Muscle of arm (tissue), 14 donors: ENCODE measurements at places on chromosomes 7 and 10. TPM values are rescaled to one million over a fixed set of nuclear protein-coding genes. Genes with fewer than 3 reads are reported as not detected.
A peak's percentile ranks its signal among the peaks of the same experiment; 100 is the strongest.

SH2B2 gene
- polyA plus RNA-seq, result 22.3 TPM

PTPN12 gene
- 62.0 TPM for polyA plus RNA-seq

ODAD2 gene
- 0.37 TPM for polyA plus RNA-seq

SFRP5 gene
- 2.1 TPM for polyA plus RNA-seq

SH2D4B gene
- 0.07 TPM for polyA plus RNA-seq

TPK1 gene
- 12.8 TPM for polyA plus RNA-seq

DNA sequence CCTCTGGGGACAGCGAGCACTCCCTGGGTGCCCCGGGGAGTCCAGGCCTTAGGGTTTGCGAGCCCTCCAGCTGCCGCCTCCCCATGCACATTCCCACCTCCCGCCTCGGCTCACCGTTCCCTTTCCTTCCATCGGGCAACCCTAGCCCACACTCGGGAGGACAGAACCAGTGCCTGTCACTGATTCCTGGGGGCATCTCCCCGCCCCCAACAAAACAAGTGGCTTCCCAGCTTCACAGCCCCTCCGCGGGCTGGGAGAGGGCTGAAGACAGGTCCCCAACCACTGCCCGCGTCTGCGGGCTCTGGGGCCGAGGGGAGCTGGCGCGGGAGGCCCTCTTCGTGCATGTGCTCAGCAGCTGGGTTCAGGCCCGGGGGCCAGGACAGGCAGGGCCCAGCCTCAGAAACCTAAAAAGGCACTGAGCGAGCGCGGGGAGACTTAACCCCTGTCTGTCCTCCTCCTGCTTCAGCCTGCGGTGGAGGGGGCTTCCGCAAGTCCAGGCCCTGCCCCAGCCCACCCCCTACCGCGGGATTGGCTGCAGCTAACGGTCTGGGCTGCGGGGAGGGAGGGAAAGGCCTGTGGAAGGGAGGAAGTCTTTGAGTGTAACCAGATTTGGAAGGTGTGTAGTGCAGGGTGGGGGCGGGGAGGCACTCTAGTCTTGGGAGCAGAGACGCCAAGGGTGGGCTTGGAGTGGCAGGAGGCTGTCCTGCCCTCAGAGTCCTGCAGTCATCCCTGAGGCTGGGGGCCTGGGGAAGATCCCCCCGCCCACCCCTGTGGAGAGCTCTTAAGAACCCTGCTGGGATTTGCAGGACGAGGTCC lies 1.2 kb downstream of the FLNC start:
- peak; percentile 84 for DNase-seq

GRCh38 chr7:45918556-45918955 lies 2.5 kb downstream of the IGFBP3 start:
- DNase-seq, result no peak

- DNase-seq, result no peak
Observed at GRCh38 chr7:489876-490275, 29.8 kb downstream of the PDGFA start.

GRCh38 chr10:14904316-14904732 lies 25.7 kb downstream of the SUV39H2 start:
- no peak for DNase-seq

GRCh38 chr7:99128076-99128950 lies 15.6 kb downstream of the SMURF1 start:
- no peak for DNase-seq

- DNase-seq, result no peak
Observed at GRCh38 chr10:113859261-113859660, 4.8 kb downstream of the NHLRC2 start.

DNA sequence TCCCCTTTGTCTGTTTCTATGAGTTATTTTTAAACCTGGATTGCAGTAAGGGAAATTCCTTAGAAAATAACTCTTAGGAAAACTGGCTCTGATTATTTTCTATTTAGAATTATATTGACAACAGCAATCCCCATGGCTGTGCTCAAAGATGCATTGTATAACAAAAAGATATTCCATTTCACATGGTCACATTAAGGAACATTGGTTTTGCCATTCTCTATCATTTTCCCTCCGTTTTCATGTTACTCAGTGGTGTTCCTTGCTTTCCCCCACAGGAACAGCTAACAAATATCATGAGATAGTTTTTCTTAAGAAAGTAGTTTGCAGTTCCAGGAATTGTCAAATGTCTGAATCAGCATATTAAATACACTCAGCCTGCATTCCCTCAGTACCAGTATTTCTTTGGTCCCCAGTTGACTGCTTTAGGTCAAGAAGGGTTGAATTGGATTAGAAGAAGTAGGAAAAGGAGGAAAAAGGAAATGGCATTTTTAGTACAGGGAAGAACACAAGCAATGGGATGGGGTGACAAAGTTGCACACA lies 436.7 kb downstream of the TNS3 start:
- peak; percentile 35 for DNase-seq

DNA sequence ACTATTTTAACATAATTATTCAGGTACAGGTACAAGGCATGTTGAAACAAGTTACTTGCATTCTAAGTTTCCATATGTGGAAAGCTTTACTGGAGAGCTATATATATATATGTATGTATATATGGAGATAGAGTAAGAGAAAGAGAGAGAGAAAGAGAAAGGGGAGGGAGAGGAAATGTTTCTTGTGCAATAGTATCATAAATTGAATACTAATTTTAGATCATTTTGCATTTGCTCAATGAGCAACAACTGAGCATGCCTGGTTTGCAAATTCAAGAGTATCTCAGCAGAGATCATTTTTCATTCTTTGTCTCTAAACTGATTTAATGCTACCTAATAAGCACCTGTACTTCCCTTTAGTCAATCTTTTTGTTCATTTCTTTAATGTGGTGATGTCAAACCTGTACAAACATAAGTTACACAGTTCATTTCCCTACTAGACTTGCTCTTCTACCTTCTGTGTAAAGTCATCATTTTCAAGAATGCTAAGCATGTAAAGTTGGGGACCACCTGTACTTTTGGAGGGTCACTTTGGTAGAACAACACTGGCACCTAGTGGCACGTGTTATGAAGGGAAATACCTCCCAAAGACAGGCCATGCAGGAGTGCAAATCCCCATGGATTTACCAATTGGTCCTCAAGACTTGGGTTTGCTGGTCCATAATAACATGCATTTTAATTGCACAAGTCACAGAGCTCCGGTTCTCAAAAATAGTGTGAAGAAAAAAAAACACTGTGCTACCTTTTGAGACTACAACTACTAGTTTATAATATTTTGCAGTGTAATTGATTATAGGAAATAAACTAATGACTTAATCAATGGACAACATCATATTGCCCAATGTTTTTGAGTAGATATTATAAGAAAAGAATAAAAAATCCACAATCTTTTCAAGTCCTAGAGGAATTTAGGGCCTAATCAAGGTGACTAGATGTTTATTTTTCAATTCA lies 431.2 kb upstream of the IGFBP3 start:
- peak; percentile 45 for DNase-seq

DNA sequence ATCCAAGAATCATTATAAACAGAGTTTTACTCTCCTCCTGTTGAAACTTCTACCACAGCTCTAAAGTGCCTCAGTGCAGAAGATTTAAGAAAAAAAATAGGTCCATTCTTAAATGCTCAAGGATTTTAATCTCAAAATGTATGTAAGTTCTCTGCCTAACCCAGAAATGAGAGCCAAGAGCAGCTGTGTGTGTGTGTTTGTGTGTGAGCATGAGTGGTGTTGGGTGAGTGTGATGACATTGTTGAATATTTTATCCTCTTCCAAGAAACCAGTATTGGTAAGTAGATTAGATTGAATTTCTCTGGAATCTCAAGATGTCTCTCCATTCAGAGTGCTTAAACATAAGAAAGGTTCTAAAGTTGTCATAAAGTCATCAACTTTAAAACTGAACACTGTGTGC lies 363.6 kb upstream of the NFE2L3 start:
- DNase-seq, result no peak

- DNase-seq, result no peak
Observed at GRCh38 chr10:94427166-94427565, 24.8 kb downstream of the TBC1D12 start.

- no peak for DNase-seq
Observed at GRCh38 chr7:12674053-12674452, 13.4 kb upstream of the ARL4A start.

DNA sequence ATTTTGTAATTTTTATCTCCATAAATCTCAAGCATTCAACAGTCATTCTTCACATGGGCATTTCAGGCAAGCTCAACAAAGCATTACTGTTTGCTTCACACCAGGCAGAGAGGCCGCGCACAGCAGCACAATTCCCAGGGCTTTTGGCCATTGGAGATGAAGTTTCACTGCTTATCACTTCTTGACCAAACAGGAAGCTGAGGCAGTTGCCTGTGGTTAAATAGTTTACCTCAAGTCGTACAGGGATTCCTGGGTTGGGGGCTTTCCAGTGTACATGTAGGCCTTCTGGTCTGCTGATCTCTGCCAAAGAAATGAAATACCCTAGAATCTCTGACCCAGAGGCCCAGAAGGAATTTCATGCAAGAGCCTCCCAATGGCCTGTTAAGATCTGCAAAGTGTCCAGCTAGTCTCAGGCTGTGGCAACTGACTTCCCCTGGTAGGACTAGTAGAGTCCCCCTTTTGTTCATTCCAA lies 11.2 kb upstream of the PRDX3 start:
- DNase-seq, result no peak

- DNase-seq, result no peak
Observed at GRCh38 chr10:67772894-67773511, 65.0 kb downstream of the DNAJC12 start.

GRCh38 chr10:35413985-35414861 lies 77.9 kb downstream of the CCNY start:
- DNase-seq, result no peak

- no peak for DNase-seq
Observed at GRCh38 chr7:47584536-47584895, 2.6 kb upstream of the TNS3 start.

DNA sequence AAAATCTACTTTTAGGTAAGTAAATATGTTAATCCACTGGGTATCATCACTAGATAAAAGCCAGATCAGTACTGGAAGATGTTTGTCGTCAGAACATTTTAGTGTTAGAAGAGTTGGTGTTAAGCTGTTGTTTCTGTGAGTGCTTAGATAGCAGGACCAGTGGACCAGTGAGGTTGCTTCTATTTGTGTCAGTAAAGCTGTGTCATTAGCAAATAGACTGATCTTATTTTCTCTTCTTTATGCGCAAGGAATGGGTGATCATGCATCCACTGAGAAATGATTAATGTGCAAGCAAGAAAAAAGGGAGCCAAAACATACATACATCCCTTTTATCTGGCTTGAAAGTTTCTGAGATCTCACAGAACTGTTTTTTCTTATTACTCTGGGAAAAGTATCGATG lies 42.6 kb downstream of the EXOC4 start:
- DNase-seq, result no peak

- no peak for DNase-seq
Observed at GRCh38 chr7:147400221-147400689, 1190.3 kb upstream of the C7orf33 start.

DNA sequence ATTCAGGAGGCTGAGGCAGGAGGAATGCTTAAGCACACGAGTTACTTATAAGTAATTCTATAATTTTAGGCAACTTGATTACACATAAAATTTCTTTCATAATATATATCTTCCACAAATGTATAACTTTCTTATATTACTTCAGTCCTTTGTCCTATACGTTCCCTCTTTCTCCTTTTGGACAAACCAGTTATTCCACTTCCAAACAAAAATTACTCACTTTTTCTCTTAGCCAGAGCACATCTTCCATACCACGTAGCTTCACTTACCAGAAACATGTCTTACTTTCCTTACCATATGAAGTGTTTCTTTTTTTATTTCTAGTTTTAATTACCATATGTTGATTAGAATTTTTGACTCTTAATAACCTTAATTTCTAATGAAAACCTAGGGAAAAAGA lies 64.6 kb downstream of the ARL5B start:
- DNase-seq, result no peak

GRCh38 chr7:41046221-41046761 lies 656.6 kb downstream of the INHBA start:
- no peak for DNase-seq

DNA sequence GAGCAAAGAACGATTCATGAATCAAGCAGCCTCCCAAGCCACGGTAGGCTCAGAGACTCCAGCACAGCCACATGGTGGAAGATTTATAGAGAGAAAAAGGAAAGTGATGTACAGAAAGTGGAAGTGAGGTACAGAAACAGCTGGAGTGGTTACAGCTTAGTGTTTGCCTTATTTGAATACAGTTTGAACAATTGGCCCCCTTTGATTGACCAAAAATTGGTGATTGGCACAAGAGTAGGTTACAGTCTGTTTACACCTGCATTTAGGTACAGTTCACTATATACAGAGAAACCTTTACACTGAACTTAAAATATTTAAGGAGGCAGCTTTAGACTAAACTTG lies 136.4 kb upstream of the ASAH2 start:
- no peak for DNase-seq

- no peak for DNase-seq
Observed at GRCh38 chr7:73774923-73775322, 4.9 kb upstream of the CLDN3 start.

GRCh38 chr10:115936926-115937767 lies 335.9 kb downstream of the GFRA1 start:
- DNase-seq, result no peak

DNA sequence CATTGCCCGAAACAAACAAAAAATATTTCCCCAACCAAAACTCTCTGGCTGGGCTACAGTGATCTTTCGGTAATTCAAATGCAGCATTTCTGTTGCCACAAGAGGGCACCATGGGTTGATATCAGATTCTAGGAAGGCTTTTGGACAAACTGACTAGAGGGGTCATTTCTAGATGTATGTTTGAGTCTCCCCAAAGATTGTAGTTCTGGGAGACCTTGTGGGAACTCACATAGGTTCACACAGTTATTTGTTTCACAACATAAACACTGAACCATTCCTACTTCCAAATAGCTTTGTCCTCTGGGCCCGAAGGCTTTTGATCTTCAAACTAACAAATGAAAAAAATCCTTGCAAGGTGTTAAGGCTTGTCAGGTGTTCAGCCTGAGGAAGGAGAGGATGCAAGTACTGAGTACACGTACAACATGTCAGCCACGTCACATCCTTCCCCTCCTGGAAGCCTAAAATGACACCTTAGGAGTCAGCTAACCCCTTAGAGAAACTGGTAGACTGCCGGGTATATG lies 37.0 kb upstream of the IL15RA start:
- DNase-seq, result peak; percentile 35
